ENCODE measurements at places on chromosomes 1 and 21.
A peak's percentile ranks its signal among the peaks of the same experiment; 100 is the strongest.

GRCh38 chr1:2868571-2869195 lies 67.2 kb upstream of the TTC34 start:
- no peak for DNase-seq

DNA sequence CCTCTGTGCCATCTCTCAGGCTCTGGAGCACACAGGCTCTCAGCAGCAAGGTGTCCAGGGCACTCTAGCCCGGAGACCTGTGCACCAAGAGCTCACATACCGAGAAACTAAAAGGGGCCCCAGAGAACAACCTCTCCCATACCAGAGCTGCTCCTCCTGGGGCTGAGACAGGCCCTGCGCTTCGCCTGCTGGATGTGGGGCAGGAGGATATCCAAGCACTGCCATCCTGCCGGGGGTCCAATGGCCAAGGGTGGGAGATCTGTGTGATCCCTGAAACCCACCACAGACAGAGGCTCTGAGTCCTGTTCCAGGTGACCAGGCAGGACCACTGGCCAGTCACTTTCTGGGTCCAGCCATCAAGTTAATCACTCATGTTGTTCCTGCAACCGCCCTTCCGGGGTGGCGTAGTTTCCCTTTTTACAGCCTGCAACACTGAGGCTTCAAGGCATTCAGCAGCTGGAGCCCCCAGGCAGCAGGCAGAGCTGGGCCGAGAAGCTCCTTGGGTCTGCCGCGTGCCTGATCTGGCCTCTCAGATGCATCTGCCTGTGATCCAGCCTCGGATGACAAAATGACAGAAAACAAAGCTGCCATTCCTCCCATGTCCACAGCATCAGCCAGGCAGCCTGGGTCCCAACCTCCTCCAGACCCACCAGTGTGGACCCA lies 36.7 kb upstream of the ACTRT2 start:
- peak; percentile 0 for DNase-seq

DNA sequence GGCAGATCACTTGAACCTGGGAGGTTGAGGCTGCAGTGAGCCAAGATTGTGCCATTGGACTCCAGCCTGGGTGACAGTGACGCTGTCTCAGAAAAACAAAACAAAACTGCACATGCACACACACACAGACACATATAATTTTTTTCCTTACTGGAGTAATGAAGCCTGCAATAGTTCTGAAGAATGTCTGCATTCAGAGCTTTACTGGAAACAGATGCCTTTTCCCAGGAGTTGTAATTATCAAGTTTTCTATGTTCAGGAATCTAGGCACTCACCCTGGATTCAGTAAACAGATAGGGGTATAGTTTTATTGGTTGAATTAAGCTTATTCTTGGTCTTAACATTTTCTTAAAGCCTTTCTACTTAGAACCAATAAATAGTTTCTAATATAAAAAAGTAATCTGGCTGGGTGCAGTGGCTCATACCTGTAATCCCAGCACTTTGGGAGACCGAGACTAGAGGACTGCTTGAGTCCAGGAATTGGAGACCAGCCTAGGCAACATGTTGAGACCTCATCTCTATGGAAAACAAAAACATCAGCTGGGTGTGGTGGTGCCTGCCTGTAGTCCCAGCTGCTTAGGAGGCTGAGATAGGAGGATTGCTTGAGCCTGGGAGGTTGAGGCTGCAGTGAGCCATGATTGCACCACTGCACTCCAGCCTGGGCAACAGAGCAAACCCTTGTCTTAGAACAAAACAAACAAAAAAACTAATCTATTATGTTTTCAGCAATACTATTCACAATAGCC lies 15.8 kb downstream of the SPEN start:
- DNase-seq = no peak

GRCh38 chr1:65971547-65971946 lies 178.9 kb downstream of the PDE4B start:
- DNase-seq = no peak

DNA sequence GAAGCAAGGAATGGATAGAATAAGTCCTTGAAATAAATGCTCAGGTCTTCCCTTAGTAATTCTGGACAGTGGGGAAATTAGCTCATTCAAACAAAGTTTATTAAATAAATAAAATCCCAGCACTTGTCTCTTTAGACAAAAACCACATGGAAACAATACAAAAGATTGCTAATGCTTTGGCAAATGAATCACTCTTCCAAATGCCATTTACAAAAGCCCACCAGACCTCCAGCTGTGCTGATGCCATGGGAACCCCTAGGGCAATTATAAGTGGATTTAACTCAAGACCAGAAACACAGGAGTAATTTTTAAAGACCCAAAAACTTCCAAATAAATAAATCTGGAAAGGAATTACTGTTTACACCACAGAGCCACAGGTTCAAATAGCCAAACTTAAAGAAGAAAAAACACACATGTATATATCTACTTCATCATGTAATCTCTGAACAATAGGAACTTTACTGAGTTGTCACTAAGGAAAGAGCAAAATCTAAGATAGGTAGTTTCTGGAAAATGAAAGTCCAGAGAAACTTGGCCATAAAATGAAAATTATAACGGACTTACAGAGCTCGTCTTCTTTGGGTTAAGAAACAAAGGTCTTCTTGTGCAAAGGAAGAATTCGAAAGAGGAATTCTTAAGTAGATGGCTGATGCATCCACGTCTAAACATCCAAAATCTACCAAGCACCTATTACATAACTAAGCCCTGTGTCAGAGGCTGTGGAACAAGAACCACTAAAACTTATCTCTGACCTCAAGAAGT lies 399.4 kb downstream of the SMYD3 start:
- no peak for DNase-seq

DNA sequence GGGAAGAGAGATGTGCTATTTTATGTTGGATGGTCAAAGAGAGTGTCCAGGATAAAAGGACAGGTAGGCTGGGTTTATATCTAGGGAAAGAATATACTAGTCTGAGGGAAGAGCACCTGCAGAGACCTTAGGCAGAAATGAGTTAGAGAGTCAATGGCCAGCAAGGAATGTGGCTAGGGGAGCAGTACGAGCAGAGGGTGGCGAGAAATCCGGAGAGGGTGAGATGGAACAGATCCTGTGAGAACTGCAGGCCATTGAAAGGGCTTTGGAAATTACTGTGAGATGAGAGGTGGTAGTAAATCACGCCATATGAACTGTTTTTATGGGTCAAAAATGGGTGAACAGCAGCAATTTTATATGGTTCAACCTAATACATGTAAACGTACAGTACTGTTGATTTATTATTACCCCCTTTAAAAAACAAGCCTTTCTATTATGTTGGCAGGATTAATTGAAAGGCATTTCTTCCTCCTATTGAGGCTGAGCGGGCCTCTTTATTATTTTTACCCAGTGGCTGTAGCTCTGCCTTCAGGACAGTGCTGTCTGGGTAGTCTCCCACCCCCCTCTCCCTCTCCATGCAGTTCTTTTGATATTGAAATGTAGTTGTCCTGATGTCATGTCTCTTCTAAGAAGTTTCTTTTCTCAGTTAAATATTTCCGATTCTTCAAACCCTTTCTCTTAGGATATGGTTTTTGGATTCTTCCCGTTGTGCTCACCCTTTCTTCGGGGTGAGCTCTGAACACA lies 75.2 kb upstream of the CD1D start:
- DNase-seq = no peak

- DNase-seq = no peak
These were observed 71.0 kb upstream of the ANGPTL1 start for GRCh38 chr1:178941849-178942248.

GRCh38 chr1:74953622-74954021 lies 180.6 kb upstream of the LHX8 start:
- no peak for DNase-seq

DNA sequence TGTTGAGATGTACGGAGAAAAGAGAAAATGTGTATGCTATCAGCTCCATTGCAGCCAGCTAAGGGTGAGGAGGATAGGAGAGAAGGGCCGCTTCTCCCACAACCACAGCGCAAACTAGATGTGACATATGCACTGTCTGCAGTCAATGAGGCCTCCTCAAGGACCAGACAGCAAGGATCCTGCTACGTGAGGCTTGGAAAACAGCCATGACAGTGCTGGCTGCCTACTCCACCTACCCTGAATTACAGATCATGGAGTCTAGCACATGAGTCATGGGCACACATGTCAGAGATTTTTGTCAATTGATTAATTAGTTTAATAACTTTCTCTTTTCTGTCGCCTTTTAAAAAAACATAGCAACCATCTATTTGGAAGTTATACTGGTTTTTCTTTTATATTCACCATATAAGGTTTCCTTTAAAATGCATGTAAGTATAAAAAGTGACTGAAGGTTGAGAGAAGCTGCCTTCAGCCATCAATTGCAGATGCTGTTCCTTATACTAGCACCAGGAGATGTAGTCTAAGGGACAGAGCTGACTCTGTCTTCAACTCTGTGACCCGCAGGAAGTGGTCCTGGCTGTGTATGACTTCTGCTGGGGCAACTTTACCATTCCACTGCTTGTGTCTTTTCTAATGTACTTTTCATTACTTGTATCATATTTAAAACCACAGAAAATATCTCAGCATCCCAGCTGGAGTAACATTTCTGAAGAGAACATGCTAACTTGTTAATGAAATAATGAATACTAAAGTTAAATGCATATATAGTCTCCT lies 3.1 kb downstream of the VPS26C start:
- no peak for DNase-seq

- no peak for DNase-seq
These were observed 81.7 kb downstream of the ARID4B start for GRCh38 chr1:235246022-235246948.

DNA sequence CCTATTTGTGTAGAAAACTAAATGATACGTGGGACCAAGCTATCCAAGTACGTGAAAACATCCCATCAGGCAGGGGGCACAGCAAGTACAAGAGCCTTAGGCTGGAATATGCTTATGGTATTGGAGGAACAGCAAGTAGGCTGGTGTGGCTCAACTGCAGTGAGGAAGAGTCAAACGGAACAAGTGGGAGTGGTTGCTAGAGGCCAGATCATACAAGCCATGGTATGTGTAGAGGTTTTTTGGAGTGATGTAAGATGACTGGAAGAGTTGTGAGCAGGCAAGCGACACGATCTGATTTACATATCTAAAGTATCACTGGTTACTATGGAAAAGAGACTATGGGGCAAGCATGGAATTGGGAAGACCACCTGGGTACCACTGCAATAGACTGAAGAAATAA lies 27.8 kb downstream of the ELK4 start:
- no peak for DNase-seq

DNA sequence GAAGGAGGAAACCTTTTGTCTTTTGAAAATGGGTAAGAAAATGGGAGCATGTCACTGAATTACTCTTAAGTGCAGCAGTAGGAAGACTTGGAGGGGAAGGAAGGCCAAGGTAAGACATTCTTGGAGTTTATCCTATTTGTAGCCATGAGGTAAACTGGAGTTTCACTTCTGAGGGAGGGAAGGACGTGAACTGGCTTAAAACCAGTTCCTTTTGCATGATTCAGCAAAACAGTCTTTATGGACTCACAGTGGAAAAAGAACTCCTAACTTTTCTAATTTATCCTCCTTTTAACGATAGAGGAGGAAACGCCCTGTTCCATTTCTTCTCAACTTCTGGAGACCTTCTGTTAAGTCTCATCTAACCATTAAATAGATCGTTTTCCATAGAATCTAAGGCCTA lies 2.5 kb downstream of the PRDX6 start:
- no peak for DNase-seq

- DNase-seq = no peak
These were observed 22.2 kb upstream of the TMEM200B start for GRCh38 chr1:29145739-29146437.

DNA sequence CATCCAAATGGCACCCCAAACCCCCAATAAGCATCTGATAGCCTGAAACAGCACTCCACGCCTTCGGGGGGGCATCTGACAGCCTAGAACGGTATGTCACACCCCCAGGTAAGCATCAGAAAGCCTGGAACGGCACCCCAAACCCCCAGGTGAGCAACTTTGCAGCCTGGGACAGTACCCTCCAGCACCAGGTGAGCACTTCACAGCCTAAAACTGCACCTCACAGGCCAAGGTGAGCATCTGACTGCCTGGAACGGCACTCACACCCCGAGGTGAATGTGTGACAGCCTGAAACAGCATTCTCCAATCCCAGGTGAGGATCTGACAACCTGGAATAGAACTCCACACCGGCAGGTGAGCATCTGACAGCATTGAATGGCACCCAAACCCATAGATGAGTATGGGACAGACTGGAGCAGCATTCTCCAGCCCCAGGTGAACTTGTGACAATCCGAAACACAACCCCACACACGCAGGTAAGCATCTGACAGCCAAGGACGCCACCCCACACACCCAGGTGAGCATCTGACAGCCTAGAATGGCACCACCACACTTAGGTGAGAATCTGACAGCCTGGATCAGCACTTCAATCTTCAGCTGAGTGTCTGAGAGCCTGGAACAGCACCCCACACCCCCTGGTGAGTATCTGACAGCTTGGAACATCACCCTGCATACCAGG lies 18.3 kb upstream of the MMEL1 start:
- DNase-seq = peak; percentile 2

DNA sequence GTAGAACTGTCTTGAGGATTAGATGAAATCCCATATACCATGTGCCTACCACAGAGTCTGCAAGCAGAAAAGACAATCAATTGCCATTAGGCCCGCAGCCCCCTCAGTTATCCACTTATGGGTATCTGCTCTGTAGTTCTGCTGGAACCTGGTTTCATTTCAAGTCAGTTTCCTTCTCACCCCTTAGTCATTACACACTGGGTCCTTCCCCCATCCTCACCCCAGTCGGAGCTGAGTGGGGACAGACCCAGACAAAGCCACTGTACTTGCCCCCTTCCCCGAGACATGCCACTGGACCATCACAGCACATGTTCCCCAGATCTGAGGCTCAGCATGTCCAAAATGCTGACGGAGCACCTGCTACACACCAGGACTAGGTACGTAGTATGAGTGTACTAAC lies 21.2 kb downstream of the PGLYRP3 start:
- no peak for DNase-seq

DNA sequence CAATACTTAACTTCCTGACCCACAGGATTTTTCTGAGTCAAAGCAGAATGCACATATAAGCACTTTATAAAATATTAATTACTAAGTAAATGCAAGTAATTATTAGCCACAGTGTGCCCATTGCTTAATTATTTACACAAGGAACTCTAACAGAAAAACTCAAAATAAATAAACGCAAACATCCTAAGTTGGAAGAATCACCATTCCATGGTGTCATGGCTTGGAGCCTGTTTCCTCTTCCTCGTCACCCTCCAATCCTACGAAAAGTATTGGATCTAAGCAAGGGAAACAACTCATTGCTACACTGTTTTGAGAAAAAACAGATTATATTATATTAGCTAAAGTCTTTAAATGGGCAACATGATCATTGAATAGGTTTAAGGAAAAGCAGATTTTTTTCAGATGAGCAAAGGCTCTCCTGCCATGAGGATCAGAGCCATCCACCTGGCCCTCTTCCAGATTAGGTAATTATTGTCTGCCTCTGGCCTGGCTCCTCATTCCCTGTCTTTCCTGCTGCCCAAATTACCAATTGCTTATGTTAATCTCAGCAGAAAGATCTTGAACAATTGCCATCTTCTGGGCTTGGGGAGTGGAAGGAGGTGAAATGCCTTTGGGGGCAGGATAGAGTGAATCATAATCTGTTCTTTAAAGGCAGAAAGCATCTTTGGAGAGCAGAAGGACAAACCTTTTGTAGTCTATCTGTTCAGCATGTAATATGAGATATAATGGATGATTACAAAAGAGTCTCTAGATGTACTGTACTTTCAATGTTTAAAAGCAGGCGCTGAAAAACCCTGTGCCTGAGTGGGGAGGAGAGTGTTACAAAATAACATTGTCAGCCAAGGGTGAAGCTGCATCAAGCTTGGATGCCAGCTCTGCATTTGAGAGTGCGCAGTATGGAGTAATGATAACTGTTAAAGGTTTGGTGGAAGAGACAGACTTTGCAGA lies 121.2 kb downstream of the DUSP10 start:
- DNase-seq = no peak

GRCh38 chr1:219778793-219779369 lies 149.5 kb downstream of the SLC30A10 start:
- DNase-seq = no peak

- DNase-seq = no peak
These were observed 119.2 kb upstream of the KIAA1614 start for GRCh38 chr1:180793451-180793850.

Measured in activated gamma-delta T cell treated with Interleukin-2 at 50 U/mL for 16 hours (primary cell).